ENCODE measurements at places on chromosomes 5 and 9.

- DNase-seq: no peak
Measured at GRCh38 chr5:159442206-159442850, 112.0 kb upstream of the IL12B start.

GRCh38 chr5:38935437-38935836 is 89.6 kb downstream of the OSMR start:
- no peak for DNase-seq

- no peak for DNase-seq
Measured at GRCh38 chr5:107979291-107979690, 308.6 kb upstream of the EFNA5 start.

DNA sequence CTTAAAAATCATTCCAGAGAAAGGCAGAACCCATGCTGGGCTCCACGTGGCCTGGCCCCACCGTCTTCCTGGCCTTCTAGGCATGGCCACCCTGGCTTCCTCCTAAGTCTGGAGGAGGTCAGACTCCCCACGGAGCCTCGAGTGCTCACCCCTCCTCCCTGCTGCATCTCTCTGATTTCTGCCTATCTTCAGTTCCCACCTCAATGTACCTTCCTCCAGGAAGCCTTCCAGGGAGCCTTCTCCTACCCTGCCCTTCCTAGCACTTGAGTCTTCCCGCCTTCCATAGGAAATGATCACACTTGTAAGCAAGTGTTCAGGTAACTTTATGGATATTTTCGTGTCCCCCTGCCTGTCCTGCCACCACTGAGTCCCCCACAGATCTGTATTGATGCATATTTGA is 92.0 kb downstream of the MVB12B start:
- DNase-seq: no peak

GRCh38 chr9:109242741-109243140 is 75.7 kb upstream of the FRRS1L start:
- no peak for DNase-seq

- no peak for DNase-seq
Measured at GRCh38 chr9:18263377-18263776, 210.6 kb upstream of the ADAMTSL1 start.

- peak; percentile 47 for DNase-seq
Measured at GRCh38 chr5:80871541-80871961, 88.6 kb upstream of the RASGRF2 start.

GRCh38 chr5:145750199-145750598 is 84.9 kb downstream of the PRELID2 start:
- DNase-seq: no peak

DNA sequence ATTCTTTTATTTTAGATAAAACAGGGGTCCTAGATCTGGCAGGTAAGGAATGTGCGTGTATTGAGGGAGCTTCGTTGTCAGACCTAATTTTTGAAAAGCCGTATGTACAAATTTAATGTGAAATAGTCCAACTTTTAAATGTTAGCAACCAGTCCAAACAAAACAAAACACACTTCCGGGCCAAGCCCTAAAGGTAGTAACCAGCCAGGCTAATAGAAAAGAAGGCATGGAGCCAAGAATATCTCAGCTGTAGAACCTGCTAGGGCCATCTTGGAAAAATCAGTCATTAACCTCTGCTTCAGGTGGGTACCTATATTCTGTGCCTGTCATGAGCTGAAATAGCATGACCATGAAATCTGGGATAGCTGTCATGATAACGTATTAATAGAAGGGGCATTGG is 71.0 kb downstream of the SMARCA2 start:
- DNase-seq: no peak

GRCh38 chr5:151931260-151931659 is 6.6 kb upstream of the GLRA1 start:
- DNase-seq: no peak

DNA sequence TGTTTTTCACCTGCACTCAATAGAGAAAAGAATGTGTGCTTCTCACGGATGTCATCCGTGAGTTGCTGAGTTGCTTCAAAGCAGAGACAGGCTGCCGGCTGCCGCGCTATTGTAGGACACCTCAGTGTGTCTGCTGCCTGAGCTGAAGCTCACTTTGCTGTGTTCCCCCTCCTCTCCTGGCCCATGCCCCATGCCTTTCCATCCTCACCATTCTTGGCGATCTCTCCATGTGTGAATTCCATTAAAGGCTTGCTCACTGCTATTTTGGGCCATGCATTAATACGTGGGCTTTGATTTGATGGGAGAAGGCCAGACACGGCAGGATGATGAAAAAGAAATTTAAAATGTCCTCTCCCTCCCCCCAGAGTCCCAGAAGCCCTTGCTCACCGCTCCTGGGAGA is 14.5 kb downstream of the ADAM19 start:
- peak; percentile 79 for DNase-seq

- DNase-seq: no peak
Measured at GRCh38 chr9:108262836-108263235, 593.0 kb downstream of the ACTL7B start.

DNA sequence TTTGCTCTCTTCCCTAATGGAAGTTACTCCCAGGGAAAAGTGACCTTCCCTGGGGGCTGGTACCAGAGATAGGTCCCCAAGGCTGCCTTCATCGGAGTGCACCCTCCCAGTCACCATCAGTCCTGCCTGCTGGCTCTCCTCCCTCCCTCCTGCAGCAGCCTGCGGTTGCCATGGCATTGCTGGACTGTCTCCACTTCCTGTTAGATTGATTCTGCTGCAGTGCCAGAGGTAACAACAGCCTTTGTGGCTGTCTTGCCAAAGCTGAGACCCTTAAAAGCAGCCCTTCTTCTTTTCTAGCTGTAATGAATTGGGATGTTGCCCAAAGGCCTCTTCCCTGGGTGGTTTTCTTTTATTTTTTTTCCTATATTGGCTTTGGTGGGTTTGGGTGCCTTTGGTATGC is 78.1 kb upstream of the PRLR start:
- no peak for DNase-seq

DNA sequence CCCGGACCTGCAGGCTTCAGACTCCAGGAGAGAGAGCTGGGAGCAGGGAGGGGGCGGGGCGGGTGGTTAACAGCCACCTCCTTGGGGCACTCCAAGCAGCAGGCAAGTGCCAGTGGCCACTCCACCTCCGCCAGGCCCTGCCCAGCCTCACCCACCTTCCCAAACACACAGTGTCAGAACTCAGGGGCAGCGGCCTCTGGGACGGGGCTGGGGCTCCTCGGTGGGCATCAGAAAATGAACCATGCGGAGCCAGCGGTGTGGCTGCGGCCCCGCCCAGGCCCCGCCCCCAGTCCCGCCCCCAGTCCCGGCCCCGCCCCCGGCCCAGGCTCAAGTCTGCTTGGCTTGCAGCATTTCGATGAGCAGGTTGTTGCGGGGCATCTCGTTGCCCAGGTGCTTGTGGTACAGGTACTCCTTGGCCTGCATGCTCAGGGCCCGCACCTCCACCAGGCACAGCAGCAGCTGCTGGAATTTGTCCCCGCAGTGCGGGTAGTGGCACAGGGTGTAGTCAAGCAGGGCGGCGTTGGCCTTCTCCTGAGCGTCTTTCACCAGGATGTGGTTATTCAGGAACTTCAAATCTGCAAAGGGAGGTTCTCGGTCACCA is 24.7 kb downstream of the NR5A1 start:
- DNase-seq: no peak

DNA sequence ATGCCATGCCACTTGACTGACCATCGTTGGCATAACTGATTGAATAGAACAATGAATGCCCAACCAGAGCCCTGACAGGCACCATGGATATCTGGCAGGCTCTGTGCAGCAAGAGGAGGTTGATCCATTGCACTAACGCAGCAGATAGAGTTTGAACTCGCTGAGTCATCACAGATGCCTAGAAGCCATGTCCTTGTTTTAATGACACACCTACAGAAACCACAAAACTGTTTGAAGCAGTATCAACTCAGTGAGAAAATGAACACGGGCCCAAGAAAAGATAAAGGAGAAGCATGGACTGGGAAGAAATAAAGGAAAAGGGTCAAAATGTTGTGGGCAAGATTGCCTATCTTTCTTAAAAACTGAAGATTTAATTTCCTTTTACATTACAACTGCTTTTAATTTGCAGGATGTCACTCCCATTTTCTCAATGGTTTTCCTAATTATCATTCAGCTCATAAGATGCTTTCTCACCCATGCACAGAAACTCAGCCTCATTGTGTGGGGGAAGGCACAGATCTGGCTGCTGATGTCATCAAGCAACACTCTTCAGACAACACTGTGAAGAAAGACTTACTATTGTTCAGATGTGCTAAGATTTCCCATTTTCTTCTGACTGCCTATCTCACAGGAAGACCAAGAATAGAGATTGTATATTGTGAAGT is 129.0 kb downstream of the PIK3R1 start:
- DNase-seq: peak; percentile 66

- DNase-seq: no peak
Measured at GRCh38 chr5:88150747-88151146, 117.9 kb downstream of the TMEM161B start.

DNA sequence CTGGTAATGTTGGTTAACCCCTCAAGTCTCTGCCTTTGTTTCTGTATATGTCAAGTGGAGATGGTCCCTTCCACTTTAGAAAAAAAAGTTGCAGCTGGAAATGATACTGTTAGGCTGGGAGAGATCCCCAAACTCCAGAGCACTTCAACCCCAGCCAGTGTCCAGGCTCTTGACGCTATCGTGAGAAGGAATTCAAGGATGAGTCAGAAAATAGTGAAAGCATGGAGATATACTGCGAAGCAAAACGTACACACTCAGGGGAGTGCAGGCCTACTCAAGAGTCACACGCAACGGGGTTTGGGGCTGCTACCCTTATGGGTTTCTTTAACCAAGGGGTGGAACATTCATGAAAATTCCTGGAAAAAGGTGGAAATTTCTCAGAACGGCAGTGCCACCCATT is 24.9 kb downstream of the KCNV2 start:
- DNase-seq: no peak

- peak; percentile 23 for DNase-seq
Measured at GRCh38 chr5:115549154-115549553, 4.6 kb upstream of the FEM1C start.

DNA sequence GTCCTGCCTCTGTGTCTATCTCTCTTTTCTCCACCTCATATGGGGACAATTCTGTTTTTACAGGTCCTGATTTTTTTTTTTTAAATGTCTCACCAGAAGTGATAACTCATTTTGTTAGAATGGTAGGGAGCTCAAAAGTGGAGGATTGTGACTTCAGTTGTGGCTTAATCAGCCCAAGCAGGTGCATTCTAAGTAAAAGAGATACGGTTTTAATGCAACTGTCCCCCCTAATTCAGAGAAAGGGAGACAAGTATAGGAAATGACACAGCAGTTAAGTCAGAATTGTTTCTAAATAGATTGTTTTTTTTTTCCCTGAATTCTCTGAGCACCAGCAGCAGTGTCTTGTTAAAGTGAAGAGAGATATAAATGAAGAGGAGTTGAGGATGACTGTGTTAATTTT is 24.5 kb downstream of the MAST4 start:
- no peak for DNase-seq

GRCh38 chr5:144307736-144308135 is 137.1 kb downstream of the KCTD16 start:
- DNase-seq: no peak

DNA sequence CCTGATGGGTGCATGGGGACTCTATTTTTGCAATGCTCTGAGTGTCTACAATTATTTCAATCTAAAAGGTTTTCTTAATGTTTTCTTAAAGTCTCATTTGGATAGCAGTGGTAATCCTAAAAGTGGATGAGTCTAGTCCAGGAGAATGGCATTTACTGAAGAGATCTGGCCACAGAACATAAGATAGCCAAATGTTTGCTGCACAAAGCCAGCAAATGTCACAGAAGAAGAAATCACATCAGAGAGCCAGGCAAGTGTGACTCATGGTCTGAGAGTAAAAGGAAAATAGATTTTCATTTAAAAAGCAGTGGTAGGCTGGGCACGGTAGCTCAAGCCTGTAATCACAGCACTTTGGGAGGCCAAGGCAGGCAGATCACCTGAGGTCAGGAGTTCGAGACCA is 352.7 kb upstream of the GRAMD2B start:
- peak; percentile 8 for DNase-seq

DNA sequence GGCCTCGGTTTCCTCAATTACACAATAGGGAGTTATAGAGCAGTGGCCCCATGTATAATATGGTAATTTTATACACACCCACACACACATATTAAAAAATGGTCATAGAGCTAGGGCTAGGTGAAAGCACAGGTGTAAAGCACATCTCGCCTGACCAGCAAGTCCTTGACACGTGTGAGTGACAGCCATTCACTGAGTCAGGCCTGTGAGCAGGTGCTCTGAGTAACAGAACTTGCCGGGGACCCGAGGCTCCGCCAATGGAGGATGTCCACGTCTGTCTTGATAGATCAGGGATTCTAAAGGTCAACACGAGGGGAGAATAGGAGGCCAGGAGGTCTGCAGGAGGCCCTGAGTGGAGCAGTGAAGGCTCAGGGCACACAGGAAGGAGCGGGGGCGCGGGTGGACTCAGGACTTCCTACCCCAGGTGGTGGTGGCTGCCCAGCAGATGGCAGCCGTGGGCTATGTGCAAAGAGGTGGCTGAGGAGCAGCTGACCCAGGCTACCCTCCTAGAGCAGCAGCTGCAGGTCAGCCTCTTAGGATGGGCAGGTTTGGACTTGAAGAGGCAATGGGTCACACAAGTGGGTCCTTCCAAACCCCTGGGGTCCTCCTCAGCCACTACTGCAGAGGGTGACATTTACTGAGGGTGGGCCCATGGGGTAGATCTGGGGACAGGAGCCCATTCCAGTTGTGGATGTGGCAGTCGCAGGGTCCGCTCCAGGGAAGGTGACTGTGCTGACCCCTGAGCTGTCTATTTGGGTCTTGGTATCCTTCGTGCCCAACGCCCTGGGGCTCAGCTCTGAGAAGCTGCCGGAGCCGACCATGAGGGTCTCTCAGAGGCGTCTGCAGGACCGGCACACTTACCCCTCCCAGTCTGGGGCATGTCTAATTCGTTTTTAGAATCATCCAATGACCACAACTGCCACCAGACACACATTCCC is 45.9 kb downstream of the PRRT1B start:
- DNase-seq: peak; percentile 62

DNA sequence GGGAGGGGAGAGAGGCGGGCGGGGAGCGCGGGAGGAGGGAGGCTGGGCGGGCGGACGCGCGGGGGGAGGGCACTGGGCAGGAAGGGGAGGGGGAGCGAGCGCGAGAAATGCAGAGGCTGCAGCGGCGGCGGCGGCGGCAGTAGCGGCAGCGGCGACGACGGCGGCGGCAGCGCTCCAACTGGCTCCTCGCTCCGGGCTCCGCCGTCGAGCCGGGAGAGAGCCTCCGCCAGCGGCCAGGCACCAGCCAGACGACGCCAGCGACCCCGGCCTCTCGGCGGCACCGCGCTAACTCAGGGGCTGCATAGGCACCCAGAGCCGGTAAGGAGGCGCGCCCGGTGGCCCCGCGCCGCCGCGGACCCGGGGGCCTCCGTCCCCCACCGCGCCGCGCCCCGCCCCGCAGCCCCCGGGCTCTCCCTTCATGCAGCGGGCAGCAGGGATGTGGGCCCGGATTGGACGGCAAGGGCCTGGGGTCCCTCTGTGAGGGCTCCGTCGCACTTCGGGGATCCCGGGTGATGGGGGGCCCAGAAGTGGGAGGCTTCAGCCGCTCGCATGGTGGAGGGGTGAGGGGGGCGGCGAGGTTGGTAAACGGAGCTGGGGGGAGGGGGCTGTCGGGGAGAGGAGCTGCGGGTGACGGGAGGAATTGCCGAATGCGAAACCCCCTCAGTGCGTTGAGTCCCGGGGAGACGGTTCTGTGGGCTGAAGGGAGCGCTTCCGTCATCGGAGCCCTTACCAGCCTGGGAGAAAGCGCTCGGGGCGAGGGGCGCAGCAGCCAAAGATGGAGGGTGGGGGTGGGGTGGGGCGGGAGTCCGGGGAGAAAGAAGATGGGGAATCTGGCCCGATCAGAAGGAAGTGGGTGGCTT is at the start of gene BASP1:
TSS of gene BASP1 (plus strand) at position 139 of the 860 bp plus-strand sequence. CDS start 57,586 bp downstream, outside the sequence.
- peak; percentile 84 for DNase-seq

GRCh38 chr5:169870211-169870610 is 110.1 kb downstream of the INSYN2B start:
- no peak for DNase-seq

GRCh38 chr9:95018099-95018936 is 291.8 kb downstream of the AOPEP start:
- peak; percentile 92 for DNase-seq

All from fibroblast of skin of right quadriceps (primary cell).